ENCODE measurements at places on chromosomes 1 and 21.
A peak's percentile ranks its signal among the peaks of the same experiment; 100 is the strongest.

GRCh38 chr1:1208713-1209433, 2.5 kb upstream of the TNFRSF18 start:
- DNase-seq = peak; percentile 65

- DNase-seq = no peak
Measured at GRCh38 chr1:205187420-205187819, 24.1 kb downstream of the DSTYK start.

GRCh38 chr1:232593717-232594502, 36.0 kb downstream of the SIPA1L2 start:
- DNase-seq = no peak

DNA sequence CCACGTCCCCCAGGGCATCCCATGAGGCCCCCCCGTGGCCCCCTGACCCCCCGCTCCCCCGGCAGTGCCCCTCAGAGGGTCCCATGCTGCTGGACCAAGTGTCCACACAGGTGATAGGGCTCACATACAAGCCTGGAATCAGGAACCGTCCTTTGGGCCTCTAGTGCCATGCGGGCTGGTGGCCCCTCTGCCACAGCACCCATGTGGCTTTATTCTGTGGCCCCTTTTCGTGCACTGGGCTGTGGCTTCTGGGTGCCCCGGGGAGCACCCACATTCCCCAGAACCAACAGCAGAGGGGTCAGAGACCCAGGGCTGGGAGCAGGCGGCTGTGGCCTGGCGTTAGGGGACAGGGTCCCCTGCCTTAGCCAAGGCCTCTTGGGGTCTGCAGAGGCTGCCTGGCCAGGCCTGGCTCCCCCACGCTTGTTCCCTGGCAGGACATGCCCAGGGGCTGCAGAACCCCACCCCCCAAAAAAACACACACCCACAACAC, 31.7 kb downstream of the SLC19A1 start:
- no peak for DNase-seq

- DNase-seq = no peak
Measured at GRCh38 chr1:34684266-34684665, 70.6 kb upstream of the GJB5 start.

GRCh38 chr1:107939256-107939655, 25.7 kb downstream of the VAV3 start:
- DNase-seq = no peak

DNA sequence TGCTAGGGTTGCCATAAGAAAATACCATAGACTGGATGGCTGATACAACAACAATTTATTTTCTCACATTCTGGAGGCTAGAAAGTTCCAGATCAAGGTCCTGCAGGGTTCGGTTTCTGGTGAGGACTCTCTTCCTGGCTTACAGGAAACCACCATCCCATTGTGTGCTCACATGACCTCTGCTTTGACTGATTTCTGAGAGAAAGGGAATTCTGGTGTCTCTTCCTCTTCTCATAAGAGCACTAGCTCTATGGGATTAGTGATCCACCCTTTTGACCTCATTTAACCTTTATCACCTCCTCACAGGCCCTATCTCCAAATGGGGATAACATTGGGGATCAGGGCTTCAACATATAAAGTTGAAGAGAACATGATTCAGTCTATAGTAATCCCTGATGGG, 47.5 kb downstream of the MRPL39 start:
- no peak for DNase-seq

DNA sequence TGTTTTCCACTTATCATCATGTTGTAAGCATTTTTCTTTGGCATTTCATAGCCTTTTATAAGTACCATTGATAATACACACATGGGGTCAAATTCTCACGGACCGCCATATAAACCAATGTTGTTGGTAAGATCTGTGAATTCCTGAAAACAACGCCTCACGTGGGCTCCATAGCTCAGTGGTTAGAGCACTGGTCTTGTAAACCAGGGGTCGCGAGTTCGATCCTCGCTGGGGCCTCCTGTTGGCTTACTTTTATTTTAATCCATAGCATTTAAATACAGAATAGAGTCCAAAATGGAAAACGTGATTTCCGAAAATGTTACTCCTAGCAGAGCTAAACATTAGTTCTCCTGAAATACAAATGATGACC, 83.1 kb downstream of the HHIPL2 start:
- peak; percentile 46 for DNase-seq

DNA sequence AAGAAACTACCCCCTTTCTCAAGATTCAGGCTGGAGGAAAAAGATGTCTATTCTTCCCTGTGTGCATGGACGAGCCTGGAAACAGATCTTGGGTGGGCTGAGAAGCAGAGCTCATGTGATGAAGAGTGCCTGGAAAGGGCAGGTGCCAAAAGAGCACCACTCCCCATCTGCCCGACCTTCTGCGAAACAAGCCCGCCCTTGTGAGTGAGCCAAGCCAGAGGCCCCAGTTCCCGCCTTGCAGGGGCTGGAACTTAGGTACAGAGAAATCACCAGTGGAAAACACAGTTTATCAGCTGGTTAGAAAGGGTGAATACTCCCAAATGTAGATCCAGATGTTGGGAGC, 26.7 kb upstream of the A3GALT2 start:
- no peak for DNase-seq

DNA sequence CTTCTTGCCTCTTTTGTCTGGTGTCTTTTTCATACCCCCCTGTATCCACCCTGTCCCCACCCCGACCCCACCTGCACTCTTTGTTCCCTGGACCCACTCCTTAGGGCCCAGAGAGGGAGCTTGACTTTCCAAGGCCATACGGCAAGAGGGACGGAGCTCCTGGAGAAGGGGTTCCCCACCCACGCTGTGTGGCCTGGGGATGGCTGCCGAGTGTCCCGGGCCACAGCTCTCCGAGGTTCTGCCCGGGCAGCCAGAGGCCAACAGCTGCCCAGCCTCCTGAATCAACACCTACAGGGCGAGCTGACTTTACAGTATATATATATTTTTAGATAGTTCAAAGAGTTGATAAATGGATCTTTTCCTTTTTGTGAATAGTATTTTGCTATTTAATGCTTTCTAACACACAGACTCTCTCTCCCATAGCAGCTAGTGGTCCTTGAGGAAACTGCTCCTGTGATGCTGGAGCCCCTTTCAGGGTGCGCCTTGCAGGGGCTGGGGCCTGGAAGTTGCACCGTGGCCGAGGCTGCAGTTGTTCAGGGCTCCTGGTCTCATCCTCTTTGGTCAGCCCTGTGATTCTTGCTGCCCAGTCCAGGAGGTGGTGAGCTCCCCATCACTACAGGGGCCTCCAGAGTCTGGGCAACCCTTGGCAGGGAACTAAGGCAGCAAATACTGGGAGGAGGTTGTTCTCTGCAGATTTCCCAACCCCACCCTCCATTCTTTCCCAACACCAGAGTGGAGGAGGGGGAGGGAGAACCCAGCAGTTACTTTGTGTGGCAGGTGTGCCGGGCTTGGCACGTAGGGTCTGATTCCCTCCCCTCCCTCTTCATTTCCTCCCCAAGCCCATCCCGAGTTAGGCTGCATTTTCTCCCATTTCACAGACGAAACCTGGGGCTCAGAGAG, 321.6 kb downstream of the PTPRU start:
- DNase-seq = no peak

DNA sequence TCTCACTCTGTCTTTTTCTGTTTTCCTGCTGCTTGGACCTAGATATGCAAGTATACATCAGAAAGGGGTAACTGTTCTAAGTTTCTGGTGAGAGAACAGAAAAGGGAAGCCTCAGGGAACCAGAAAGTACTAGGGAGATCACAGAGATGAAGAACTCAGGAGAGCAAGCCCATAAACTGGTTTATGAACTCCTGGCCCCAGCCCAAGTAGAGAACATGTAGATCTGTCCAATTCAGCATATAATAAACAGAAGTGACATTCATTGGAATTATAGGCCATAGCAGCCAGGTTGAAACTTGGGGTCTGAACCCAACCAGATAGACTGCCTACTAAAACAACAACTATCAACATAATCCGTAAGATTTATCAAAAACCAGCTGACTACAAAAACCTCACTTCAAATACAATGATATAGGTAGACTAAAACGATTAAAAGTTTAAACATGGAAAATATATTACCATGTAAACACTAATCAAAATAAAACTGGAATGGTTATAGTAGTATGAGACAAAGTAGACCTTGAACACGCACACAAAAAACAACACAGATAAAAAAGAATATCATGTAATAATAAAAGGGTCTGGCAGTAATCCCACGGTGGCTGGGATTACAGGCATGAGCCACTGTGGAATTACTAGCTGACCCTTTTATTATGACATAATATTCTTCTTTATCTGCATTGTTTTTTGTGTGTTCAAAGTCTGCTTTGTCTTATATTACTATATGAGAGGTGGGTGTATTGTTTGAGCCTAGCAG, 65.0 kb downstream of the ZSWIM5 start:
- no peak for DNase-seq

GRCh38 chr21:44399151-44399954, 45.9 kb downstream of the TRPM2 start:
- DNase-seq = no peak

- peak; percentile 18 for DNase-seq
Measured at GRCh38 chr1:168443899-168444298, 99.9 kb downstream of the XCL2 start.

- no peak for DNase-seq
Measured at GRCh38 chr1:159171688-159172501, 480 bp downstream of the CADM3 start.

- no peak for DNase-seq
Measured at GRCh38 chr1:171081763-171082201, 8.9 kb upstream of the FMO3 start.

GRCh38 chr1:163863731-163864130, 542.0 kb downstream of the NUF2 start:
- no peak for DNase-seq
